ENCODE measurements at places on chromosomes 2 and 18.

DNA sequence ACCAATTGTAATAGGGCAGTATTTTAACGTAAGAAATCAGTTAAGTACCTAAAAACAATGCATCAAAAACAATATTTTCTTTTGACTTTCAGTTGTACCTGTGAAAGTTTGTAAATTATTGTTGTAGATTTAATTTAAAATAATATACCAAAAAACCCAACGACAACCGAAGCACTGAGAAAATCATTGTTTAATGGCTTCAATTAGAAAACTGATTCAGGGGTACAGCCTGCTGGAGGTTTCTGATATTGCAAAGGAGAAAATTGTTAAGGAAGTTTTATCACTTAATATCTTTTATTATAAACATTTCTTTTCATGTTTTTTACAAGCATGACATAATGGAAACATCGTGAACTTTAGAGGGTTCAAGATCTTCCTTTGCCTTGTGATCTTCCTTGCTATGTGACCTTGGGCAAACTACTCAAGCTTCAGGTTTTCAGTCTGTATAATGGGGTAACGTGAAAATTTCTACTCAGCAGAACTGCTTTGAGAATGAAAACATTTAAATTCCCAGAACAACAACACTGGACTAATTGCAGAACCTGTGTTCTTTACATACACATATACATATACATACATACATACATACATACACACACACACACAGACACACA is 76.3 kb upstream of the GLS start:
- DNase-seq = peak; percentile 44

DNA sequence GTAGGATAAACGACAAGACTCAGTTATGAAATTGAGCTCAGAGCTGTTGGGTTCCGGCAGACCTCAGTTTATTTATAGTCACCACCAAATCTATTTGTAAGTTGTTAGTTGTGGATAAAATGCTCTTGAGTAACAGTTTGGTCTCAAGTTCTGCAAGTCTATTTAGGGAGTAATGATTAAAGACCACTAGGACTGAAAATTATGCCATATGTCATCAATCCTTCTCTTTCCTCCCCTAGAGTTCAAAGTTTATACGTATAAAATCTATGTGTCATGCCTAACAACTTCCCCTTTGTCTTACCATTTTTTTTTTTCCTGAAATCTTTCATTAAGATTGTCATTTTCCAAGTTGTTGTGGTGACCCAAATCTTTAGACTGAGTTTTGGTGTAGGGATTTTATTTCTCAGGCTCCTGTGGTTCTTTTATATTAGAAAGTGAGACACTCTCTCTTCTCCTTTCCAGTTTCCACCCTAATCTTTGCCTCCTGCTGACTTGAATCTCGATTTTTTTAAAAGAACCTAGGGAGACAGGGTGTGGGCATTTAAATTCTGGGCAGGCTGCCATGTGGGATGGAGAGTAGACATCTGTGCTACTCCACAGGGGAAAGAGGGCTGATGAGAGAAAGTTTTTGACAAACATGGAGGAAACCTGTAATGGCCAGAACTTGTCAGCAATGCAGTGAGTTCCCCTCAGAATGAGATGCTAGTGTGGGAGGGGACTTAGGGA is 51.0 kb downstream of the LAMA3 start:
- peak; percentile 44 for DNase-seq

DNA sequence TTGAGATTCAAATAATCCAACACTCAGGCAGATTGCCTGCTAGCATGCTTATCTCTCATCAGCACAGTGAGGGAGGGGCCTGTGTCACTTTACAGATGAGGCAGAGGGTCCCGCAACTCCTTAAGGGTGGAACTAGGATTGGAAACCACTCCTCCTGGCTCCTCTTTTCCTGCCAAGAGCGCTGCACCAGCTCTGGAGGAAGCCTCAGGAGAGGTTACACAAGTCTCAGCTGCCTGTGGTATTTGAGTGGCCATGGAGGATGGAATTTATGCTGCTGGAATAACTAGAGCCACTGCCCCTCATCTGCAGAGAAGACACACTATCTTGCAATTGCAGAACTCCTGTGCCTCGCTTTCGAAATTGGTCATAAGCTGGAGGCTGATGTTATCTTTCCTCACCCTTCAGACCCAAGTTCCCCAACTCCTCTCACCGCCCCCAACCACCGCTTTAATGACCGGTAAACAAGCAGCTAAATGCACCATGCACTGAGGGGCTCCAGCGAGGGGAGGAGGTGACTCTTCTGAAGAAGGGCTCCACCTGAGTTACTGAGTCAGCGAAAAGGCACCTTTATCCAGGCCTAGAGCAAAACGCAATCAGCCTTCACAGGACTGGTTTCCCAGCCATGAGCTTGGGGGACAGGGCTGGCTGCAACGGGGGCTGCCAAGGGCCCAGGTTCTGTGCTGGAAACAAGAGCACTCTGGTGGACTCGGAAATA is 245.8 kb downstream of the SOX11 start:
- DNase-seq = peak; percentile 46

GRCh38 chr2:169694894-169695260 is 608 bp downstream of the PHOSPHO2 start:
- no peak for DNase-seq

- peak; percentile 51 for DNase-seq
Measured at GRCh38 chr2:44955593-44956392, 14.3 kb downstream of the SIX3 start.

- DNase-seq = no peak
Measured at GRCh38 chr18:44842588-44843412, 162.1 kb downstream of the SETBP1 start.
